GM23248 (cell line): ENCODE measurements at places on chromosomes 5 and 9. TPM values are rescaled to one million over a fixed set of nuclear protein-coding genes. Genes with fewer than 3 reads are reported as not detected.

Gene MLANA
- total RNA-seq: not detected in 2 replicates

Gene NOXA1
- 0.32 TPM in 1 of 2 replicates, not detected in the other for total RNA-seq

DNA sequence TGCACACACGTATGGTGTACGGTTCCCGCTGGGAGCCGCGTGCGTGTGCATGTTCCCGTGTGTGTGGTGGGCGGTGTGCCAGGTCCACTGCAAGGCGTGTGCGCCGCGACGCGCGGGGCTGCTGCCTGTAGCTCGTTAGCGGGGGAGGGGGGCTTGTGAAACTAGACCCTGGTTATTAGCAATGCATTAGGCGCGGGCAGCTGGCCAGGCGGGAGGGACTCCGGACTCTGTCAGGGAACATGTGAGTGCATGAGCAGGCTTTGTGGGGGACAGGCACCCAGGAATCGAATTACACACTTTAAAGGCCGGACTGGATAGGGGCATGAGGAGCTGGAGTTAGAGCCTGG is 32.2 kb upstream of the ENHO start:
- no peak for DNase-seq

DNA sequence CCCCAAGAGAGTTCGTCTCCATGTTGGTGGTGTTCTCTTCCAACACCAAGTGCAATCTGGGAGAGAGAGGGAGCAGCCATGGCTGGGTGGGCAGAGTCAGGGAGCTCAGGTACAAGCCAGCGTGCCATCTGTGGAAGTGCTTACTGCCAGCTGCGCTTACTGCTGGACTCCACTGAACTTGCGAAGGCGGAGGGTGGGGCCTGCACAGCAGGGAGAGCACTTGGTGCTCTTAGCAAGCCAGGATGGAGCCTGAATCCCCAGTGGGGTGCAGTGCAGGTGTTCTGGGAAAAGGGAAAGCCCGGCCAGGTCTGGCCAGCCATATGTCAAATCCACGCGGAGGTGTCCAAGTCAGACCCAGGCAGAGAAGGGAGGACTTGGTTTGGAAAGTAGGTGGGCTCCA is 142.0 kb downstream of the FANCC start:
- DNase-seq: no peak

Gene ISL1
- total RNA-seq: not detected in 2 replicates

Gene F12
- 0.43 and 1.3 TPM in 2 replicates for total RNA-seq

Gene PSD2
- under 0.01 TPM in 1 of 2 replicates, not detected in the other for total RNA-seq

DNA sequence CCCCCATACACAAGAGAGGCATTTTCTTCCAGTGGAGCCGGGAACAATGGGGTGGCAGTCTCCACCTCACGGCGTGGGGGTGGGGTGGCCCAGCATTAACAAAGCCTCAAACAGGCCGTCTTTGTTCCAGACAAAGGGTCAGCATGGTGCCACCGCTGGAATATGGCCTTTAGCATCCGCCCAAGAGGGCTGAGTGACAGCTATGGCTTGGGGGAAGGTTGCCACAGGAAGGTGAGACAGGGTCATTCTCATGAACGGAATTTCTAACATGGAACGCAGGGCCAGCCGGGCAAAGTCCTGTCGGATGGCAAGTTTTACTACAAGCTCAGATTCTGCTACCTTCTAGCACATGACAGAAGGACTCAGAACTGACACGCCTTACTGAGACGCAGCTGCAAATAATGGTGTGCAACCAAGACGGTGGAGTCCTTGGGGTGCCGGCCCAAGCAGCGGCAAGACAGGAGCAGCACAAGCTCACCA is 64.0 kb downstream of the OTULIN start:
- DNase-seq: no peak

DNA sequence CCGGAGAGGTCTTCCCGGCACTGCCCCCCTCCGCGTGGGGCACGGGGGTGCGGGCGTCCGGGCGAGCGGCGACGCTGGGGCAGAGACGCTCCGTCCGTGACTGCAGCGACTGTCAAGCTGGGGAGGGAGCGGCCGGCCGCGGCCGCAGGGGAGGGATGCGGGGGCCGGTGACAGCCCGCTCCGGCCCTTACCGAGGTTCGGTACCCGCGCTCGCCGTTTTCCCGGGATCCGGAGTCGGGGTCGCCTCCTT is 400 bp downstream of the KDM4C start:
- peak; percentile 56 for DNase-seq

DNA sequence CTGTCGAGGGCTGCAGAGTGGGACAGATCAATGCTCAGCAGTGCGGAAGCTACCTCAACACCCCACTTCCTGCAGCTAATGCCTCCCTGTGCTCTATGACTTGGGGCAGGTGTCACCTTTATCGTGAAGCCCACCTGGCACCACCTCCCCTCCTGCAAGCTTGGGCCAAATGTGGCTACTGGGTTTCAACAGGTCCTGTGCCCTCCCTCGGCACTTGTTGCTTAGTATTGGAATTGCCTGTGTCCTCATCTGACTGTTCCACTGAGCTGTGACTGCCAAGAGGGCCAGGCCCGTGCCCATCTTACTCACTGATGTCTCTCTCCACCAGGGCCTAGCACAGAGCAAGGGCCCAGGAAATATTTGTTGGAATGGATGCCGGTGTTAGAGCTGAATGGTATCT is 9.4 kb downstream of the SLC27A4 start:
- no peak for DNase-seq

Gene KLF4
- 28.7 and 38.6 TPM in 2 replicates for total RNA-seq

- DNase-seq: no peak
Measured at GRCh38 chr9:27414220-27414761, 109.8 kb upstream of the IFNK start.

Gene GZMA
- not detected in 2 replicates for total RNA-seq
